Activated T-cell treated with anti-CD3 and anti-CD28 coated beads, Interleukin-2, amount 50 U/mL, for 72 hours (primary cell): ENCODE measurements at places on chromosomes 11 and 22. TPM values are rescaled to one million over a fixed set of nuclear protein-coding genes. Genes with fewer than 3 reads are reported as not detected.

DNA sequence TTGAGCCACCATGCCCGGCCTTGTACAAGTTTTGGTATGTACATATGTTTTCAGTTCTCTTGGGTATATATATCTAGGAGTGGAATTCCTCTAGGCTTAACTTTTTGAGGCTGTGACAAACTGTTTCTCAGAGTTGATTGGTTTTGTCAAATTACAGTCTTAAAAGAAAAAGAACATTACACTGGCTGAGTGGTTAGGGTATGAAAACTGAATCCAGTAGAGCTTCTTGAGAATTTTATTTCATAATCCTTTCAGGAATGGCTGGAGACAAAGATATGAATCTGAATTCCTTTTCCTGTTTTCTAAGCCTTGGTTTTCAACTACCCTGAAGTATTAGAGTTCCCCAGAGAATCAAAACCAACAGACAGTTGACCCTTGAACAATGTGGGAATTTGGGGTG, 6.5 kb downstream of the METTL15 start:
- no peak overlapping the region for H3K27ac ChIP-seq
- peaks cover 31% of the 10 kb centered on the region for H3K4me1 ChIP-seq
- no peak overlapping the region for H3K4me3 ChIP-seq
- no peaks in the 10 kb centered on the region for H3K27me3 ChIP-seq

- peaks cover 5% of the 10 kb centered on the region for H3K4me1 ChIP-seq
- no peak overlapping the region for H3K4me3 ChIP-seq
- H3K36me3 ChIP-seq: peaks cover 6% of the 10 kb centered on the region
- H3K27me3 ChIP-seq: no peaks in the 10 kb centered on the region
- H3K27ac ChIP-seq: no peak overlapping the region
Measured at GRCh38 chr11:94169516-94169915, 40.9 kb downstream of the PANX1 start.

- DNase-seq: no peak
- no peaks in the 10 kb centered on the region for H3K36me3 ChIP-seq
- no peak overlapping the region for H3K4me3 ChIP-seq
Measured at GRCh38 chr11:40281052-40281580, 1178.3 kb downstream of the LRRC4C start.

GRCh38 chr11:8959546-8960166, 4.6 kb downstream of the TMEM9B start:
- no peak overlapping the region for H3K4me3 ChIP-seq
- H3K27me3 ChIP-seq: no peaks in the 10 kb centered on the region
- peaks cover 10% of the 10 kb centered on the region for H3K36me3 ChIP-seq
- DNase-seq: peak; percentile 43

DNA sequence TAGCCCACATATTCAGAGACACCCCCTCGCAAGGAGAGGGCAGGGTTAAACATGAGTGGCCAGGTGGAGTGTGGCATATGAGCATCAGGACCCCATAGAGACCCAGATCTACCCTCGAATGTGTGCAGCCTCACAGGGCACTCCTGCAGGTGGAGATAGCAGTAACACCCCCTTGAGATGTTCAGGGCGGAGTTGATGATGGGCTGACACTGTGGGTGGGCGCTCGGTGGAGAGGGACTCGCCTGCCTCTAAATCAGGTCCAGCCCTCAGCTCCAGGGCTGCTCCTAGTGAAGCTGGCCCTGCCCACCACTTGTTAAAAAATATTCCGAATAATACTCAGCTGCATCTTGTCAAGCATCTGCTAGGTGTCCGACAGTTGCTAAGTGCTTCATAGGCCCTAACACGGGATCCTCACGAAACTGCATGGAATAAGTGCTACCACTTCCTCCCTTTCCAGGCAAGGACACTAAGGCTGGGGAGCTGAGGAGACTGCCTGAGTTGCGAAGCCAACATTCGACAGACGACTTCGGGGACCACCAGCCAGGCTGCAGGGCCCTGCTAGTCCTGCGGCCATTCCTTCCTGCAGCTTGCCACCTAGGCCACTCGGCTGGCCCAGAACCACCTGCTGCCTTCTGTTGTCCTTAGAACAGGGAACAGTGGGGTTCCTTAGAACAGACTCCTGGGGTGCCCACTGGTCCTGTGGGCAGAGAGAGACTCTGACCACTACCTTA, 74.0 kb upstream of the WNT11 start:
- H3K4me3 ChIP-seq: no peak overlapping the region
- DNase-seq: no peak
- H3K36me3 ChIP-seq: no peaks in the 10 kb centered on the region
- no peaks in the 10 kb centered on the region for H3K27me3 ChIP-seq
- H3K4me1 ChIP-seq: no peaks in the 10 kb centered on the region

The CSNK2A3 gene
- total RNA-seq: 0.29 TPM

DNA sequence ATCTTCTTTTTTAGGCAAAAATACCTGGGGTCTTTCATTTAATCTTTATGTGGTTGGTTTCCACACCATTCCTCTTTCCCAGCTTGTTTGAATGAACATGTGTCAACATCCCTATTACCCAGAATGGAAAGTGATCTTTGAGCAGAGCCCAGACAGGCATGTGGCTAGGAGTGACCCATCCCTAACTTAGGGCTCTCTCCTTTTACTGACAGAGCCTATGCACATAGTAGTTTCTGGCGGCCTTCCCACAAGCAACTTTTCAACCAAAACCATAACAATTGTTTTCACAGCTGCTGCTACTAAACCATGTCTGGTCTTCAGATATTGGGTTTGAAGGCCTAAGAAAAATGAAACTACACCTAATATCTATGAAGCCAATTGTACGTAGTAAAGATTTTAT, 107.5 kb downstream of the TENM4 start:
- H3K27me3 ChIP-seq: no peaks in the 10 kb centered on the region
- H3K4me3 ChIP-seq: no peak overlapping the region
- H3K27ac ChIP-seq: no peak overlapping the region
- no peak for DNase-seq

DNA sequence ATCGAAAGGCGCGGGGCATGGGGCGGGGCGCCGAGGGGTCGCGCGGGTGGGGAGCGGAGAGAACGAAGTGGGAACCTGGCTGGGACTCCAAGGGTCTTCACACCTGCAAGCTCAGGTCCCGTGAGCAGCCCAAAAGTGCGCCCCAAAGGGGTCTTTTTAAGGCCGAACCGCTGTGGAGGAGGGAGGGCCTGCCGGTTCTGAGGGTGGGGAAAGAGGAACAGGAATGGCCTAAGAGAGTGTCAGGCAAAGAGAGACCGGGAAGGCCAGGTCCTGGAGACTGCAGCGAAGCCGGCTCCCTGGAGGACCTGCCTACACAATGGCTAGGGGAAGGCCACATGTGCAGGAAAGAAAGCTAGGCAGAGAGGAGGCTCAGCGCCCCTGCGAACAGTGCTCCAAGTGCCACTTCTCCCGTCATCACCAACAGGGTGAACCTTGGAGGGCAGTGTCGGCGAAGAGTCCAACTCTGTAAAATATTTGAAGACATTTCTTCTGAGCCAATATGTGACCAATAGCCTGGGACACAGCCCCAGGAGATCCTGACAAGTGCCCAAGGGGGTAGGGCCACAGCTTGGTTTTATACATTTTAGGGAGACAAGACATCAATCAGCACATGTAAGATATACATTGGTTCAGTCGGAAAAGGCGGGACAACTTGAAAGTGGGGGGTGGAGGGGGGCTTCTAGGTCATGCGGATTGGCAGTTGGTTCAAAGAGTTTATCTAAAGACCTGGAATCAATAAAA, 710 bp upstream of the DGCR2 start:
- no peak for DNase-seq
- H3K27me3 ChIP-seq: no peaks in the 10 kb centered on the region
- H3K4me1 ChIP-seq: peaks cover 44% of the 10 kb centered on the region
- H3K36me3 ChIP-seq: no peaks in the 10 kb centered on the region

The PATE4 gene
- not detected for total RNA-seq
